A375 (cell line): ENCODE measurements at places on chromosomes 6 and 20. TPM values are rescaled to one million over a fixed set of nuclear protein-coding genes. Genes with fewer than 3 reads are reported as not detected.

Gene ZNF292
- 8.5 and 10.9 TPM in 2 replicates for total RNA-seq

Gene MATN4
- total RNA-seq, result 1.1 and 1.9 TPM in 2 replicates

Gene RAB23
- total RNA-seq, result 3.6 and 5.2 TPM in 2 replicates

Gene SMIM29
- total RNA-seq, result 37.3 and 41.8 TPM in 2 replicates

Gene PLA2G7
- total RNA-seq, result 1.7 and 2.5 TPM in 2 replicates

Gene ATF6B
- total RNA-seq, result 15.8 and 22.7 TPM in 2 replicates

Gene TFAP2B
- 7.3 and 8.9 TPM in 2 replicates for total RNA-seq

Gene CFB
- 0.60 and 1.6 TPM in 2 replicates for total RNA-seq

Gene HSPA1L
- total RNA-seq, result 0.11 and 0.50 TPM in 2 replicates

Gene ARMC2
- 0.34 and 0.66 TPM in 2 replicates for total RNA-seq

Gene HLA-DMA
- total RNA-seq, result 46.9 and 55.9 TPM in 2 replicates

Gene SLC2A10
- total RNA-seq, result 3.0 and 5.4 TPM in 2 replicates

Gene EDN1
- 0.38 and 0.48 TPM in 2 replicates for total RNA-seq

Gene OR2B2
- total RNA-seq, result not detected in 2 replicates

Gene TP53TG5
- 1.1 TPM in 1 of 2 replicates, not detected in the other for total RNA-seq

Gene NFATC2
- total RNA-seq, result 29.5 and 31.8 TPM in 2 replicates

Gene OTOR
- total RNA-seq, result not detected in 2 replicates

Gene ARFGAP1
- total RNA-seq, result 85.8 and 89.1 TPM in 2 replicates

Gene RSPH9
- not detected in 2 replicates for total RNA-seq

Gene MACROD2
- 1.9 and 2.6 TPM in 2 replicates for total RNA-seq

Gene MAP7
- total RNA-seq, result 0.49 and 0.77 TPM in 2 replicates

Gene MAN1A1
- 2.7 and 4.0 TPM in 2 replicates for total RNA-seq

Gene MYO6
- 3.6 and 5.6 TPM in 2 replicates for total RNA-seq

Gene TGM3
- total RNA-seq, result not detected in 2 replicates

Gene SLC35F1
- total RNA-seq, result 2.9 and 3.9 TPM in 2 replicates

Gene FERMT1
- total RNA-seq, result 20.9 and 24.0 TPM in 2 replicates

Gene SMLR1
- not detected in 2 replicates for total RNA-seq

Gene CCN5
- not detected in 2 replicates for total RNA-seq

Gene SIRPB1
- 3.7 and 4.5 TPM in 2 replicates for total RNA-seq

Gene HLA-DQB2
- total RNA-seq, result 0.19 TPM in 1 of 2 replicates, not detected in the other

Gene TRIM15
- total RNA-seq, result not detected in 2 replicates

Gene SPDEF
- total RNA-seq, result 0.19 TPM in 1 of 2 replicates, not detected in the other

Gene COL11A2
- total RNA-seq, result 4.9 and 7.6 TPM in 2 replicates

Gene MDFI
- total RNA-seq, result 1.2 and 1.8 TPM in 2 replicates

Gene STMN3
- 7.2 and 10.3 TPM in 2 replicates for total RNA-seq

Gene DDO
- 2.4 and 2.9 TPM in 2 replicates for total RNA-seq

Gene APCDD1L
- total RNA-seq, result not detected in 2 replicates

Gene SLC44A4
- total RNA-seq, result 0.37 TPM in 1 of 2 replicates, not detected in the other

Gene C20orf204
- total RNA-seq, result 1.8 and 2.1 TPM in 2 replicates

Gene PCK1
- 0.04 TPM in 1 of 2 replicates, not detected in the other for total RNA-seq

Gene PDSS2
- 4.1 and 5.0 TPM in 2 replicates for total RNA-seq

Gene RNF217
- 5.4 and 7.3 TPM in 2 replicates for total RNA-seq

Gene LY6G6C
- not detected in 2 replicates for total RNA-seq

Gene MEI4
- 0.05 TPM in 1 of 2 replicates, not detected in the other for total RNA-seq

Gene NKX2-4
- total RNA-seq, result 4.1 and 5.5 TPM in 2 replicates

Gene CRYBG1
- 16.7 and 18.0 TPM in 2 replicates for total RNA-seq

Gene NKAIN4
- total RNA-seq, result 0.32 TPM in 1 of 2 replicates, not detected in the other

Gene PDYN
- total RNA-seq, result not detected in 2 replicates
